Activated CD4-positive, alpha-beta T cell treated with anti-CD3 and anti-CD28 coated beads, Interleukin-2, amount 50 U/mL, for 4 hours (primary cell): ENCODE measurements at places on chromosomes 16 and 17.

DNA sequence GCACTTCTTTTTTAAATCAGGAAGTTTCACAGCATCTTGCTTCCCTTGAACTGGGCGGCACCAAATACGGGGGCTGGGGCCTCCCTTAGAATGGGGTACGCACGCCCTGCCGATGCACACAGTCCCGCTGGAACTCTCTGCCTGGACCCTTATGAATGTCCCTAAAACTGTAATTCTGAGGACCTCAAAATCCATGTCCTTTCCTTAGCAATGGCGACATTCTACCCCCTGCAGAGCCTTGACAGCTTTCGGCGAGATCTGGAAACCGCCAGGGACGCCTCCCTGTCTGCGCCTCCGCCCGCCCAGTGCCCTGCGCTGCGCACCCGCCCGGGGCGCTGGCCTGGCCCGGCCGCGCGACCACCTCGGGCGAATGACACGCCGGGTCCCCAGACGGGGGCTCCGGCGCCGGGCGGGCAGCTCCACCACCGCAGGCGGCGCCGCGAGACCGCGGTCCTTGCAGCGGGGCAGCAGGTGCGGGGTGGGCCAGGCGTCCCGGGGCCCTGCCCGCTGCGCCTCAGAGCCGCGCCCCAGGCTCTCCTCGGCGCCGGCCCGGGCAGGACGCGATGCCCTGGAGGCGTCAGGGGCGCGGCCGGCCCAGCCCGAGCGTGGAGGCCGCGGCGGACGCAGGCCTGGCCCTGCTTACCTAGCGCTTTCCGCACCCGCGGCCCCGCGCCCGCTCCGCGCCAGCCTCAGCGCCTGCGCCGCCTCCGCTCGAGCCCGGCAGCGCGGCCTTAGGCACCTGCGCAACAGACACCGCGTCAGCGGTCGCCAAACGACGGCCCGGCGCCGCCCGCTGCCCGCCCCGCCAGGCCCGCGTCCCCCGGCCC lies 548 bp downstream of the HAGH start:
- peak; percentile 57 for DNase-seq

DNA sequence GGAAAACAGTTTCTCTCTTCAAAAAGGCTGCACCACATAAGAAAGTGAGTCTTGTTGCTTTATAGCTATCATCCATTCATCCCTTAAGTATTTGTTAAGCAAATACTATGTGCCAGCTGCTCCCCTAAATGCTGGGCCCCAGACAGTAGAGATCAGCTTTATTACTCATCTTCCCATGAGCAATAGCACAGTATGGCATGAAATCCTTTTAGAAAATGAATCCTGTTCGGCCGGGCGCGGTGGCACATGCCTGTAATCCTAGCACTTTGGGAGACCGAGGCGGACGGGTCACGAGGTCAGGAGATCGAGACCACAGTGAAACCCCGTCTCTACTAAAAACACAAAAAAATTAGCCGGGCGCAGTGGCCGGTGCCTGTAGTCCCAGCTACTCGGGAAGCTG lies 99.5 kb downstream of the MYO1D start:
- DNase-seq: no peak

- no peak for DNase-seq
Observed at GRCh38 chr16:89117227-89117974, 23.7 kb downstream of the ACSF3 start.

DNA sequence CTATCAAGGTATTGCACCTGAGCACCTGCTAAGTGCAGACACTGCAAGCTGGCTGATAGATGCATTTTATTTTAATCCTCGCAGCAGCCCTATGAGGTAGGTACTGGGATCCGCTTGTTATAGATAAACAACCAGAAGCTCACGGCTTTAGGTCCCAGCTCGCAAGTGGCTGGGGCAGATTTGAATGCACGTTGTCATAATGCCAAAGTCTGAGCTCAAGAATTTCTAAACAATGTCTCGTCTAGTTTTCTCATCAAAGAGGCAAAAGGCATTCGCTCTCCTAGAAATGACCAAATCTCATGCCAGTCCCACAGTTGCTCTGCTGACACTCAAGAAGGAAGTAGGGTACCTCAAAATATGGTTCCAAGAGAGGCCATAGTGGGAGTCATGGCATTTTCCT lies 20.5 kb downstream of the SOX9 start:
- no peak for DNase-seq

GRCh38 chr16:6484081-6484480 lies 848.6 kb upstream of the RBFOX1 start:
- DNase-seq: no peak

DNA sequence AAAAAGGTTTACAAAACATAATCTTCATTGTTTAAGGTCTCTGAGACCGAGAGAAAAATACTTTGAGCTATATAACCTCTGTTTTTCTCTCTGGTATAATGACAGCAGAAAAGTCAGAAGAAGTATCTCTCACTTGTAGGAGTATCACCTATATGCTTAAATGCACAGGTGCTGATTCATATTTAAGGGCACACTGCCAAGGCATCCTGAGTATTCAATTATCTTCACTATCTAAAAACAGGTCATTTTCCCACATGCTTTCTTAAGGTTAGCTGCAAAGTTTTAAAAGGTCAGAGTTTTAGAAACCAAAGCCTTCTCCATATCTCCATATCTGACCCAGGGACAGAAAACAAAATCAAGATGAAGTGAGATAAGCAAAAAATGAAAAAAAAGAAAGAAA lies 99.3 kb upstream of the C17orf78 start:
- DNase-seq: no peak

DNA sequence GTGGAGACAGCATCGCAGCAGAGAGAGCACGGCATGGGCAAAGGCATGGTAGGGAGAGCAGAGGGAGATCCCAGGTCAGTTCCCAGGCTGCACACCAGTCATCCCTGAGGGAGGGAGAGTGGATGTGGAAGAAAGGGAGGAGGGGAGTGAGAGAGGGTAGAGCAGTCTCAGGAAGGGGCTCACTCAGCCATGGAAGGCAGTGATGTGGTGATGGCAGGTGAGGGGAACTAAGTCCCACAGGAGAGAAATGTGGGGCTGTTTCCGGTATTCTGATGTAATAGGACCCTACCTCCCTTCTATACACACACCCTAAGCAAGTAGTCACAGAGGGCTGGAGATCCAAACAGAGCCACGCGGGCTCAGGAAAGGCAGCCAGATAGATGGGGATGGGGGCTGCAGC lies 500.3 kb upstream of the CDH11 start:
- no peak for DNase-seq

DNA sequence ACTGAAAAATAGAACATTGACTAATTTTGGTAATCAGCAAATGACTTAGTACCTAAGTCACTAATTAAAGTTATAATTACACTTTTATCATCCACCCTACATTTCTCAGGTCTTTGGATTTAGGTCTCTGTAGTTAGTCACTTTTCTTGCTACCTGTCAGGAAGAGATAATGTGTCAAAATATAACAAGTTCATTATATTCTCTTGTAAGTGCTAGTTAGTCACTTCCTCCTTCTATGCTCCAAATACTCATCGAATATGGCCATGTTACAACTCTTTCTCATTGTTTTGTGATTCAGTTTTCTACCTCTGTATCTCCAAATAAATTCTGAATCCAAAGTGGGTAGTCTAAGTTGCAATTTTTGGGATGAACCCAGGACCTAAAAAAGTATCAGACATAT lies 163.5 kb upstream of the KIF2B start:
- DNase-seq: no peak

GRCh38 chr17:80887639-80888175 lies 103.9 kb upstream of the CHMP6 start:
- no peak for DNase-seq

DNA sequence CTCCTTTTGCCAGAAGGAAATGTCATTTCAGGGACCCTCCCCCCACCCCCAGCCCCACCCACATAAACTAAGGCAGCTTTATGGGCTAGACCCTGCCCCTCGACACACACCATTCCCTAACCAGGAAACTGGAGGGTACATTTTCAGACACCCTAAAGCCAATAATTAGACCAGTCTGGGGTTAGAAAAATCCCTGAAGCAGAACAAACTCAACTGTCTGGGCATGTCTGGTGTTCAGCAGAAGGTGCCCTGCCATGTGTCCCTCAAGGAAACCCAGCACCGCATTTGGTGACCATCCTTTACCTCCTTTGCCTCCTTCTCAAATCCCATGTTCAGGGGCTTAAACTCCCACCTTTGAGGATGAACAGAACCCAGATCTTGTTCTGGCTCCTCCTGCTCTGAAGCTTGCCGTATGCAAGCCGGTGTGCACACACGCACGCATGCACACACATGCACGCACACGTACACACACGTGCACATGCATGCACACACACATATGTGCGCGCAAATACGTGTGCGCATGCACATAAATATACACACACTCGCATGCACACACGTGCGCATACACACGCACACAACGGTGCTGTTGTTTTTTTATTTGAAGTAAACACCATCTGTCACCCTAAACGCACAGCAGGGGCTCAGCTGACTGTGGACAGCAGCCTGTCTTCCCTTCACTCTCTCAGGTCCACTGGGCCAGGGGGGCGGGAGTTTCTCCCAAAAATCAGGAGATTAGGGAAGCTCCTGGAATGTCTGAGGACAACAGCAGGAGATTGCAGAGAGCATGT lies 156.8 kb upstream of the TNRC6C start:
- no peak for DNase-seq

- DNase-seq: no peak
Observed at GRCh38 chr16:69831212-69832123, 69.3 kb downstream of the WWP2 start.

DNA sequence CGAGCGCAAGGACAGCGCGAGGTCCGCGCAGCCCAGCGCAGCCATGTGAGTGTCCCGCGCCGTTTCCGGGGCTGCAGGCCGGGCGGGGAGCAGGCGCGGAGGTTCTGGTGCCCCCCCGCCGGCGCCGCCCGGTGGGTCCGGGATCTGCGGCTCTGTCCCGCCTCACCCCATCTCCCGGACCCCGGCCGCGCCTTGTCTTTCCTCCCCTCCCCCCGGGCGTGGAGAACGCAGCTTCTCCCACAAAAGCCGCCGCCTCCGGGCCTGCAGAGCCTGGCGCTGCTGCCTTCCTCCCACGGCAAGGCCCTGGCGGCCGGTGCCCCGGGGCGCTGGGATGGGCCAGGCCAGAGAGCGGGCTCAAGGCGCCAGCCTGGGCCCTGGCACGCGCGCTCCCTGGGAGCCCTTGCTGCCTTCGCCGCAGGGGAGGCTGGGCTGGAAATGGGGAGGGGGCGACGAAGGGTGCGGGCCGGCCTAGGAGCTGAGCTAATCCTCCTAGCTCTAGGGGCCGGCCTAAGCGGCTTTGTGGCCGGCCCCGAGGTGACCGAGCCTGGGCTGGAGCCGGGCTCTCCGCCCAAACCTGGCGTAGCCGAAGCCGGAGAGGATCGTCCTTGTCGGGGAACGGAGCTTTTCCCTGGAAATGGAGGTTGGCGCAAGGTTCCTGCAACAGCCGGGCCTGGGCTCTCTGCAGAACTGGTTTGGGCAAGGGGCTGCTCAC lies 397 bp downstream of the RIPOR1 start:
- DNase-seq: no peak

DNA sequence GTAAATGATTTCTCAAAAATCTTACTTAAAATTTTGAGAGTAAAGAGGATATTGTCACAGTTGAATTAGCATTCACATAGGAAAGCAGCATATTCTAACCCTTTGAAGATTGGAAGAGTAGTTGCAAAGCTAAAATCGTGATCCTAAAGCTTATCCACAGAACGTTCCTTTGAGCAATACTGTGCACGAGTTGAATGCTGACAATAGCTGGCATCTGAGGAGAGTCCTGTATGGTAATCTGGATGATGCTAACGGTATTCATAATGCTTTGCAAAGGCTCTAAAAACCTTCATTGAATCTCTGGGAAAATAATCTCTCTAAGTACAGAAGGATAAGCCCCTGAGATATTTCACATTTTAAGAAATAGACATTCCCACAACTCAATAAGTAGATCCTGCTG lies 354.6 kb downstream of the CDH8 start:
- DNase-seq: no peak

DNA sequence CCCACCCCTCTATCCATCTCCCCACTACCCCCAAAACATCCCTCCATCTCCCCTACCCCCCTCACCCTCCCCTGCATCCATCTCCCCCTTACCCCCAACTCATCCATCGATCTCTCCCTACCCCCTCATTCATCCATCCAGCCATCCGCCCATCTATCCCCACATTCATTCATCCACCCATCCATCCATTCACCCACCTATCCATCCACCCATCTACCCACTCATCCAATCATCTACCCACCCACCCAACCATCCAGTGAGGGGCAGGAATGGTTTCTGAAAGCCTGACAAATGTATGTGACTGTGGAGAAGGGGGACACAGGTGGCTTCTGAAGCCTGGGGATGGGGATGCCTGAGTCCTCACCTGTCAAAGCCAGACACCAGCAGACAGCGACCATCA lies 8.8 kb upstream of the PAM16 start:
- DNase-seq: no peak

GRCh38 chr17:4199818-4200402 lies 56.9 kb downstream of the CYB5D2 start:
- peak; percentile 23 for DNase-seq

- DNase-seq: no peak
Observed at GRCh38 chr16:20727181-20727580, 14.4 kb downstream of the THUMPD1 start.

DNA sequence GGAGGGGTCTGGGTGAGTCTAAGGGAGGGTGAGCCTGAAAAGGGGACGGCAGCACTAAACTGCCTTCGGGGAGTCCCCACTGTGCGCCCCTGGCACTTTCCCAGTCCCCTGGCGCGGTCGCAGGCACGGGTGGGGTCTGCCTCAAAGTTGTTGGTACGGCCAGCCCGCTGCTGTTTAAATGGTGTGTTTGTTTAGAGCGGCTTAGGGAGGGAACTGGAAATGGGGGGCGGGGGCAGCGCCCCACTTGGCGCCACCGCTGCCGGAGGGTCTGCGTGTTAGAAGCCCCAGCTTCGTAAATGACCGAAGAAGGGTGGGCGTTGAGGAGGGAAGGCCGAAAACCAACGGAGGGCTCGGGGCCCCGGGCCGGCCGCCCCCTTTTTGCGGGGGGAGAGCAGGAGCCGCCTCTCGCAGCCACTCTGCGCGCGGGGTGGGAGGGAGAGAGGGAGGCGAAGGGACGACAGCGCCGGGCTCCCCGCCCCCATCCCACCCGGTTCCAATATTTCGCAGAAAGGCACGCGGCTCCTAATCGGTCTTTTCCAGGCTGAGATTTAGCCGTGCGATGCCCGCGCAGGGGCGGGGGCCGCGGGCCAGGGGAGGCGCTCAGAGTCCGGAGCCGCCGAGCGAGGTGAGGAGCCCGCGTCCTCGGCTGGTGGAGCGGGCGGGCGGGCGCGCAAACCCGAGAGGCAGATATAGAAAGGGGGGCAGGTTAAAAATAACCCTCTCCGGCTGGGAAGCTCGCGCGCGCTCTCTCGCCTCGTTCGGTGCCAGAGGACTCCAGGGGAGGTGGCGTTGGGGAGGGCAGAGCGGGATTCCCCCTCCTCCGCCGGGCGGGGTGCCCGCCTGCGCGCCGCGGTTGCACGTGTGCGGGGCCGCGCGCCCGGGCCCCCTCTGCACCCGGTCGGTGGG lies 54.9 kb downstream of the SREBF1 start:
- DNase-seq: peak; percentile 25

DNA sequence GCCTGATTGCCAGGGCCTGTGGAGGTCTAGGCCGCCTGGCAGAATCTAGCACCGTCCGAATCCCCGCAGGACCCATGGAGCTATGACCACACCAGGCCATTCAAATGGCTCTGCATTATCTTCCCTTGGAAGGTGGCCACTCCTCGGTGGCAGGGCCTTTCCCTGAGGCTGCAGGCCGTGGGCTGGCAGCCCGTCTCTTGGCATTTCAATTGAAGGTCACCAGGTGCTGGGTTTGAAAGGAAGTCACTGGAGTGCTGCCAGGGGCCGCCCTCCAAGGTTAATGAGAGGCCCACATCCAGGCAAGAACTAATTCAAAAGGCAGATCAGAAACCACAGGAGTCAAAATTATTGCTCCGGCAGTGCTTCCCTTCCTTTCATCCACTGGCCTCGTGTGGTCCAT lies 27.7 kb upstream of the CACNG5 start:
- no peak for DNase-seq

- no peak for DNase-seq
Observed at GRCh38 chr17:9241774-9242496, 220.6 kb downstream of the NTN1 start.
